Lung (tissue), 17 donors: ENCODE measurements at places on chromosomes 12 and 14.

GRCh38 chr14:96031691-96032090 lies 7.5 kb upstream of the C14orf132 start:
- no peak for DNase-seq

DNA sequence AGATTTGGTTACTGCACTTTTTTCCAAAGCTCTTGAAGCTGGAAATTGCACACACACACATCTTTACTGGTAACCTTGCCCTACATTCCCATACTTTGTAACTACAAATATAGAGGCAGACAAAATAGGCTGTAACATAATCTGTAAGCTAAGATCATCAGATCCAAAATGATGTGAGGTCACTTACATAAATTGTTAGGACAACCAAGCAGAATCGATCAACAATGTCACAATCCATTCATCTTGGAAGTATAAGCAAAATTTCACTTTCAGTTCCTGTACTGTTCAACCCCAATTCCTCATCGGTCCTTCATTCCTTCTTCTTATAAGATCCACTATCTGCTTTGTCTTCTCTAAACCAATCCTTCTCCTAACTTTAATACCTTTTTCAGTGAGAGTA lies 72.6 kb downstream of the EPS8 start:
- no peak for DNase-seq

GRCh38 chr12:64181430-64182291 lies 40.4 kb downstream of the KICS2 start:
- peak; percentile 64 for DNase-seq

DNA sequence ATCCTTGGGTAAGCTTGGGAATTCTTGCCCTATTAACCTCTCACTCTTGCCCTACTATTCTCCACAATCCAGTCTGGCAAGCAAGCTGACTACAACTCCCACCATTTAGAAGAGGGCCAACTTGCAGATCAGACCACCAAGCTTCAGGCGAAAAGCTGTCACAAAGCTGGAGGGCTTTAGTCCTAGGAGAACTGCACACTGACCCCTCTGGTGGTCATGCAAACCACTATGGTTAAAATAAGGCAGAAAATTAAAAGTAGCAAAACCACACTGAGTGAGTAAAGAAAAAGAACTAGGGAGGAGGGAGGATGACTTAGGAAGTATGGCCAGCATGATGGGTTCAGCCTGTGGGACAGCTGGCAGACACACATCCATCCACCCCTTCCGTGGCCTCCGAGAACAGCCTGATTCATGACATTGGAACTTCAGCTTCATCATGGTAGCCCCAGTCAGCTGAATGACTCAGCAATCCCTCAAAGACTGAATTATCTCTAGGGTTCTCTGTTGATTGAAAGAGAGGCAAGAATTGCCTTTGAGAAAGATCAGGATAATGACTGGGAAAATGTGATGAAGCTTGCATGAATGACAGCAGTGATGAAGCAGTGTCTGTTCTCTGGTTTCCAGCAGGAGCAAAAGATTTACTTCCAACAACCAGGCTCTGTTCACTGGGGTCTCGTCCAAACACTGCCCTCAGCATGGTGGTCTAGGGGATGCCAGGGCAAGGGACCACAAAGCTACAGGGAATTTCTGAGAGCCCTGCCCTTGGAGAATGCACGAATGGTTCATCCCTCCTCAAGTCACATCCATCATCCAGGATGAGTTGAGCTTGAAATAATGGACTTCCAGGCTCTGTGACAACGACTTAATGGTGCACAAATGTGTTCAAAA lies 24.4 kb downstream of the PITPNM2 start:
- DNase-seq, result no peak

GRCh38 chr12:116206828-116207227 lies 70.7 kb downstream of the MED13L start:
- no peak for DNase-seq

- DNase-seq, result no peak
Measured at GRCh38 chr12:101782273-101782731, 43.0 kb upstream of the SYCP3 start.

DNA sequence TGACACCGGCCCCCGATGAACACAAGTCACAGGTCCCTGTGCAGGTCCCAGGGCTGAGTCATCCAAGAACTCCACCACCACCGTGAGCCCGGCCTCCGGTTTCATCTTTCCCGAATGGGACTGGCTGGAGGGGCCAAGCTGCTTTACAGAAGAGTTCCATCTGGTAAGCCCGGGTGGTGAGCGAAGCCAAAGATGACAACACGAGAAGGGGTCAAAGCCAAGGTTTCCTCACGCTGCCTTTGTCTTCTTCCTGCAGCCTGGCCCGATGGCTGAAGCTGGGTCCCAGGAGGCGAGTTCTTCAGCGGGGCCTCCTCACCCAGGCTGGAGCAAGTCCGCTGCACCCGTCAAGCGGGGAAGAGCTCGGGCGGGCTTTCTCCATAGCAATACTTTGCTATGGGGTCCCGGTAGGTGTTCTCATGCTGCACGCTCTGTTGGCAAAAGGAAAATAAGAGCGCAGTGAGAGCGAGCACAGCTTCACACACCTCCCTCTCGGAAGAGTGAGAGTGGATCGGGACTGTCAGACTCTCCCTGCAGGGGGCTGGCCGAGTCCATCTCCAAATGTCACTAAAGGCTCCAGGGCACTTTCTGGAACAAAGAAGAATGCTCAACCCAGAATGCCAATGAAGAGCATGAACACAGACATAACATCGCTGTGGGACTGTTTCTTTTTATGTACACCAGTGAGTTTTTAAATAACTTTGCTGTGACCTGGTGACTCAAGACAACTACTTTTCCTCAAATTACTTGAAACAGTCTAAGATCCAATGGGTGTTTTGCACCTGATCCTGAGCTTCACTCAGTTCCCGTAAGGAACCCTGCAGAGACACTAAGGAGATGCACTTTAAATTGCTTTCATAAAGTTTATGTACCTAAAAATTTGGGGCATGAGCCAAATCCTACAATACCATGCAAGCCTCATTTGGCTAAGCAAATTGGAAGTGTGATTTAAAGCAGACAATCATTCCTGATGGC lies 20.1 kb downstream of the SPRING1 start:
- peak; percentile 75 for DNase-seq

- DNase-seq, result peak; percentile 46
Measured at GRCh38 chr12:98645572-98646067, 530 bp downstream of the APAF1 start.

DNA sequence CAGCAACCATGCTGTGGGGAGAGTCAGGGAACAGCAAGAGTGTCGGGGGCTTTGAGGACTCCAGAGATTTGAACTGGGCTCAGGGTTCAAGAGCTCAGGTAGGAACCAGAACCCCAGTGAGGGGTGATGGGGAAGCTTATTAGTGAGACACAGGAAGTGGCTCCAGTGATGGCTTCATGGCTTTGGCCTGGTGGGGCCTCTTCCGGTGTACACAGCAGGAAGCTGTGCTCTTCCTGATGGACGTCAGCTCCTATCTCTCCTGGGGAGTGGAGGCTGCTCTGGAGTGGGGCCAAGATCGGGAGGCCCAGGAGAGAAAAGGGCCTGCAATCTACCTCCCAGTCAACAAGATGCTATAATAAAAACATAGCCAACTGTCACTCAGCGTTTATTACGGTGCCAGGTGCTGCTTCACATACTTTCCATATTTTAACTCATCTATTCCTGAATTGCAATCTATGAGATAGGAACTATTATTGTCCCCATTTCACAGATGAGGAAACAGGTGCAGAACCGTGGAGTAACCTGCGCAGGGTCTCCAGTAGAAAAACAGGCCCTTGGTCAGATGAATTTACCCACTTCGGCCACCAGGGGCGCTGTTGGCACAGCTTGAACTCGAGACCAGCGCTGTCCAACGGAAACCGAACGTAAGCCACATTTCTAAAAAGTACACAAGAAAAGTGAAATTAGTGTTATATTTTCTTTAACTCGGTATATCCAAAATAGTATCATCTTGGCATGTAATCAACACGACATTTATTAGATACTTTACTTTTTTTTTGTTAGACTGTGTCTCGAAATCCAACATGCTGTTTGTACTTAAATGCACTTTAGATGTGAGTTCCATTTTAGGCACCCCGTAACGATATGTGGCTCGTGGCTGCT lies 63.6 kb upstream of the DLK1 start:
- DNase-seq, result peak; percentile 83

DNA sequence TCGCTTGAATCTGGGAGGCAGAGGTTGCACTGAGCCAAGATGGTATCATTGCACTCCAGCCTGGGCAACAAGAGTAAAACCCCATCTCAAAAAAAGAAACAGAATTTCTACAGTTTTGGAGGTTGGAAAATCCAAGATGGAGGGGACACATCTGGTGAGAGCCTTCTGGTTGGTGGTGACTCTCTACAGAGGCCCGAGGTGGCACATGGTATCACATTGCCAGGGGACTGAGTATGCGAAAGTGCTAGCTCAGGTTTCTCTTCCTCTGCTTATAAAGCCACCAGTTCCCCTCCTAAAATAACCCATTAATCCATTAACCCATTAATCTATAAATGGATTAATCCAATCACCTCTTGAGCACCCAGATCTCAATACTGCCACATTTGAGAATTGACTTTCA lies 70.8 kb upstream of the DACT1 start:
- no peak for DNase-seq

- no peak for DNase-seq
Measured at GRCh38 chr12:27841392-27841882, 61.4 kb upstream of the MANSC4 start.

GRCh38 chr14:81314443-81315175 lies 85.5 kb downstream of the STON2 start:
- DNase-seq, result no peak

DNA sequence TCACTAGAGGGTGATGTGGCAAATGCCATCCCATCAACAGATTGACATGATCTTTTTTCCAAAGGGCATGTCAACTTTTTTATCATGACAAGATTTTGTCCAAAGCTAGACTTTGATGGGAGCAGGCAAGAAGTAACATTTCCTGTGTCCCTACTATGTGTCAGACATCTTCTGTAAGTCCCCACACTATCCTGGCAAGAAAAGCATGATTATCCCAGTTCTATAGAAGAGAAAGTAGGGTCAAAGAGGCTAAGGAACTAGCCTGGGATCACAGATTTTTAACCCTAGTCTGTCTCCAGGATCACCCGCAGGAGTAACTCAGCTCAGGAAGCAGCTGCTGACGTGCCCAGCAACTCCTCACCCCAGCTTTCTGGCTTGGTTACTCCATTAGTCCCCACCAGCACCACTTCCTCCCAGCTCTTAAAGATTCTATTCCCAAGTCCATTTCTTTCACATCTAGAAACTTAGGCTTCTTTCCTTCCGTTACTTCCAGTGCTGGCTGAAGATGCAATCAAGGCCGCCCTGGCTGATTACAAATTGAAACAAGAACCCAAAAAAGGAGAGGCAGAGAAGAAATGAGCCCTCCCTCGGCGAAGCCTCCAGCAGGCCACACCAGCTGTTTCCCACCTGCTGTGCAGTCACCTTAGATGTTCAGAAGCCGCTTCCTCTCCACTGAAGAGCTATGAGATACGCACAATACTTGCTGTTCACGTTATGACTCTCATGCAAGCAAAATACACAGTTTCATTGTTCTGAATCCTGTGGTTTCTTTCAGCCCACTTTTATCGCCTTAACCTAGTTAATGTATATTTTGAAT lies 6.2 kb downstream of the ISCU start:
- no peak for DNase-seq

- no peak for DNase-seq
Measured at GRCh38 chr12:72738811-72739210, 466.6 kb downstream of the TRHDE start.

- no peak for DNase-seq
Measured at GRCh38 chr12:98388126-98388525, 127.3 kb upstream of the TMPO start.

DNA sequence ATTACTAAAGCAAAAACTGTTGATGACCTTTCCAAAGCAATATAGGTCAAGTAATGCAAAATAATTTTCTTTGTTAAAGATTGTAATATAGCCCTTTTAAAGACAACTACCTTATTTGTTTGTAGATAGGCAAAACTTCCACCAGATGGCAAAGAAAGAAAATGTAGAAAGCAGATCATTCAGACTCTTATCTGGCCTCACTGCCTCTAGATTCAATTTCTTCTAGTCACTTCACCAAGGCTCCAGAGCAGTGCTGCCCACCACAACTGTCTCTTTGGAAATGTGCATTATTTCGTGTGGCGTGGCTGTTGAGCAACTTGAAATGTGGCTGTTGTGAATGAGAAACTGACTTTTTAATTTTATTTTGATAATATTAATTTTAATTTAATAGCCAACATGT lies 127.1 kb downstream of the ITPR2 start:
- DNase-seq, result no peak

- DNase-seq, result peak; percentile 68
Measured at GRCh38 chr14:73231981-73232851, 5.1 kb upstream of the PAPLN start.

DNA sequence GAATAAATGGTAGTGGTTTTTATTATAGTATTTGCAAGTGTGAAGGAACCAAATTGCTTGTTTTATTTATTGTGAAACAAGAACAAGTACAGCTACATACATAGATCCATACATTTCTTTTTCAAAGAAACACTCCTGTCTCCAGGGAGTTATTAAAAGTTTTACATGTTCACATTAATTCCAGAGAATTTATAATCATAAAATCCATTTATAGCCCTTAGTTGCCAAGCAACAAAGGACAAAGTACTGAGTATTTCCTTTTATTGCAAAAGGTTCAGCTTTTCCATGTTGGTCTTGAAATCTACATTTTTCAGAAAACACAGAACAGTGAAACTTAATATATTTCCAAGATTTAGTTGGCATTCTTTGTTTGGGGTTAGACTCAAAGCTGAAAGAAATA lies 9.5 kb downstream of the MYRFL start:
- DNase-seq, result peak; percentile 24

- no peak for DNase-seq
Measured at GRCh38 chr14:60803871-60804270, 69.3 kb downstream of the MNAT1 start.

GRCh38 chr14:53218161-53218560 lies 65.0 kb upstream of the DDHD1 start:
- DNase-seq, result peak; percentile 22

- no peak for DNase-seq
Measured at GRCh38 chr12:113467502-113468364, 3.9 kb downstream of the LHX5 start.

DNA sequence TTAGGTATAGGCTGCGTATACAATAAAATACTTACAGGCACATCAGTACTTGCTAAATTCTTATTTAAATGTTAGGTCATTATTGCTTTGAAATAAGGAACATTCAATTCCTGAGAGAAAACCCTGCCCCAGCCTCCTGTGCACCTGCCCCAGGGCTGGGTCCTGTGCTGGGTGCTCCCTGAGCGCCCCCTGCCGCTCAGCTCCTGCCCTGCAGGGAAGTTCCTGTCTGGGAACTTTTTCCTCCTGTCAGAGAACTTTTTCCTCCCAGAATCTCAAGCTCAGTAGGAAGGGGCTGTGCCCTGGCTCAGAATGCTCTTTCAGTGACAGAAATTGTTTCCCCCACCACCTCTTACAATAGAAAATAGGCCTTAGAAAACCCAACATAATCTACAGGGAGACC lies 751.1 kb downstream of the TMEM121 start:
- DNase-seq, result no peak

DNA sequence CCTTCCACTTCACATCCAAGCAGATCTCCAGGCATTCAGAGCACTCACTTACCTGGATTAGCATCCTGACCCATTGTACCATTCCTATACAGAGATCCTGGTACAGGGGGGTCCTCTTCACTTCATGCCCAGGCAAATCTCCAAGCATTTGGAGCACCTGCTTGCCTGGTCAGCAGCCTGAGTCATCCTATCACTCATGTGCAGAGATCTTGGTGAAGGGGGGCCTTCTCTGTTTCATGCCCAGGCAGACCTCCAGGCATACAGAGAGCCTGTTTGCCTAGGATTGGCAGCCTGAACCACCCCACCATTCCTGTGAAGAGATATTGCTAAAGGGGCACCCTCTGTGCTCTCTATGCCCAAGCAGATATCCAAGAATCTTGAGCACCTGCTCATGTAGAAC lies 111.1 kb upstream of the CCDC175 start:
- DNase-seq, result no peak
